KBM-7 (cell line): ENCODE measurements at places on chromosomes 3 and 15.

- no peak for DNase-seq
These were observed 4.5 kb upstream of the KLHL40 start for GRCh38 chr3:42680806-42681205.

DNA sequence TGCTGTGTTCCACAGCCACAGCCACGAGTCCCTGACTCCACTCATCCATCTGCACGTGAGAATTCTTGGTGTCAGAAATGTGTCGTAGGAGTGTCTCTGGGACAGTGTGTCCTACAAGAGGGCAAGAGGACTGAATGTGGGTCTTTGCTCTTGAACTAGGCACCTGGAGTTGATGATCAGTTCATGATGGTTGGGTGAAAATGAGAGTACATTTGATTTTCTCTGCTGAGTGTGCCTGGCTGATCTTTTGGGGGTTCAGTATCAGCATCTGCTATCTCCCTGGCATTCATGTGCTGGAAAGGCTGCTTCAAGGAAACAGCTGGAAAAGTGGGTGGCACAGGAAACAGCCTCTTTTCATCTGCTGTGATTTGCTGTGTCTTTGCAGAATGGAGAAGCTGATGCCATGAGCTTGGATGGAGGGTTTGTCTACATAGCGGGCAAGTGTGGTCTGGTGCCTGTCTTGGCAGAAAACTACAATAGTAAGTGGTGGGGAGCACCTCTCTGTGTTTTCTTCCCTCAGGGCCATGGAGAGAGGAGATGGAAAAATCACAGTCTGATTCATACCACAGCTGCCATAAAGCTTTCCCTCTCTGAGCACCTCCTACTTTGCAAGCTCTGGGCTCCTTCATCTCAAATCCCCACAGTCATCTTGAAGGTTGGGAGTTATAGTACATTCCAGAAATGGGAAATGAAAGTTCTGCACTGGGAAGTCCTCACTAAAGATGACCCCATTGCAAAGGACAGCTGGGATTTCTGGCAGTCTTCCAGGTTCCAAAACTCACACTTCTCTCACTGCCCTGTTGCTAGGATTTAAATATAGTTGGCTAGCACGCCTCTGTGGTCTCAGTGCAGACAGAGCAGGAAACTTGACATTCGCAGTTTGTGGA, 17.8 kb downstream of the TF start:
- no peak for DNase-seq

GRCh38 chr3:108416111-108416869, 94.1 kb downstream of the MYH15 start:
- DNase-seq = no peak

GRCh38 chr3:185846037-185846436, 21.2 kb upstream of the IGF2BP2 start:
- DNase-seq = no peak

DNA sequence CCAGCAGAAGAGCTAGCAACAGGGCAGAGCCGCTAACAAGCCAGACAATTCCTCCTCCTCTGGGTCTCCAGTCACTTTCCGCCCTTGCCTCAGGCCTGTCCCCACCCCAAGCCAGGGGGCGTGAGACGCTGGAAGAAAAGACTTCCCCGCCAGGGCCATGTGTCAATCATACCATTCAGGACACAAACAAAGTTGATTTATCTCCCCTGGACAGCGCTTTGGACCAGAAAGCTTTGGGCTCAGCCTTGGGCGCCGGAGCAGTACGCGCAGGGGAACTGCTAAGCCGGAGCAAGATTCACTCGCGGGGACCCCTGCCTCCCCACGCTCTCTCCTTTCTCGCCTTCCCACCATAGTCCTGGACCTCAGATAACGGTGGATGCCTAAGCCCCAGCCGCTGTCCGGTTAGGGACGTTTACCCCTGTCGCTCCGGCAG, 479 bp downstream of the LRRC2 start:
- no peak for DNase-seq

- DNase-seq = peak; percentile 73
These were observed 82.2 kb upstream of the CTDSPL start for GRCh38 chr3:37779289-37780152.

- DNase-seq = no peak
These were observed 158.3 kb upstream of the HES1 start for GRCh38 chr3:193977622-193978021.

GRCh38 chr15:71050461-71050860, 64.8 kb upstream of the THSD4 start:
- DNase-seq = no peak

- no peak for DNase-seq
These were observed 3.9 kb downstream of the LXN start for GRCh38 chr3:158668506-158668905.

DNA sequence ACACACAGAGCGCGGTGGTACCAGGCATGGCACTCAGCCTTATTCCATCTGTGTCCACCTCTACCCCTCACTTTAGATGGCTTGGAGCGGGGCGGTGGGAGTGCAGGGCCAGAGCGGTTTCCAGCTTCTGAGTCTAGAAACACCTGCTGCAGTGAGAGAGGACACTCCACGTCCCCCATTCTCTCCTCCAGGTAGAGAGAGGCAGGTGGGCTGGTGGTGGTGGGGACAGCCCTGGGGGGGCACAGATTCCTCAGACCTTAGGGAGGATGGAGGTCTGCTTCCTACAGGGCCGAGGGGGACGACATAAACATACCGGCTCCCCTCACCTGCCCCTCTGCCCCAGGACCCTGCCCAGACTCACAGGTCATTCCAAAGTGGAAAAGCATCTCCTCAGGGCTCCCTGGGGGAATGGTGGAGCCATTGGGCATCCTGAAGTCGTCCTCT, 40.4 kb downstream of the MUC20 start:
- no peak for DNase-seq

DNA sequence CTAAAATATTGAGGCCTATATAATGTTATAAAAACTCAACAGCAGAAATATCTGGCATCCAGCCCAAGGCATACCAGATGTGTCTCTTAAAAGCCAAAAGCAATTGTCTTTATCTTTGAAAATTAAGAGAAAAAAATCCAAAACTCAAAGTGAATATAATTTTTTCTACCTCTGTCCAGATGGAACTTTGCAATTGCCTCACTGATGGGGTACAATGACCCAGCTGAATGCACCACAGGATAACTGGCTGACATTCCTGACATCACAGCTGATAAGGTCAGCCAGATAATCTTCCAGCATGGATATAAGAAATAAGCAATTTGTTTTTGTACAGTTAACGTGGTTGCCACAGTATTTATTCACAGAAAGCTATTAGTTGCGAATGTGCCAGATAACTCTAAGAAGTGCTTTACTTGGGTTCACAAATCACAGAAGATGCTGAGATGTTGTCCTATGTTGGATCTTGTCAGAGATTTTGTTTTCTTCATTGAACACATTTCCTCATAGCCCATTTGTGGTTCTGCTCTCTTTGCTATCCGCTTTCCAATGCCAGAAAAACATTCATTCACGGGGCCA, 566.9 kb upstream of the CCDC54 start:
- DNase-seq = no peak

- DNase-seq = peak; percentile 85
These were observed 29.5 kb downstream of the RAD54L2 start for GRCh38 chr3:51568036-51568435.

DNA sequence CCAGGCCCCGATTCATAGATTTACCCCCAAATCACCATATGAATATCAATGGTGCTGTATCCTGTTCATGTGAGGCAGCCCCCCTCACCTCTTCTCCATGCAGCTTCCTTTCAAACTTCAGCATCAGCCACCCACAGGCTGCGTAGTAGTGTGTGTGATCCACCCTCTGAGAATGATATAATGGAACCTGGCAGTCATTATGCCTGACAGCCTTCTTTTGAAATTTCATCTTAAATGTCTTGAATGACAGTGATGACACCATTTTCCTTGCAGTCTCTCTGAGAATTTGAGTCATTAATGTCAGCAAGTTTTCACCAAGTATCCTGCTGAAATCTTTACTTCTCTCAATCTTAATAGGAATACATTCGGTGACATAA, 3.5 kb upstream of the CLRN1 start:
- no peak for DNase-seq

GRCh38 chr15:62647202-62647842, 395.2 kb upstream of the TPM1 start:
- peak; percentile 59 for DNase-seq

- no peak for DNase-seq
These were observed 75.9 kb downstream of the UACA start for GRCh38 chr15:70687482-70687881.

DNA sequence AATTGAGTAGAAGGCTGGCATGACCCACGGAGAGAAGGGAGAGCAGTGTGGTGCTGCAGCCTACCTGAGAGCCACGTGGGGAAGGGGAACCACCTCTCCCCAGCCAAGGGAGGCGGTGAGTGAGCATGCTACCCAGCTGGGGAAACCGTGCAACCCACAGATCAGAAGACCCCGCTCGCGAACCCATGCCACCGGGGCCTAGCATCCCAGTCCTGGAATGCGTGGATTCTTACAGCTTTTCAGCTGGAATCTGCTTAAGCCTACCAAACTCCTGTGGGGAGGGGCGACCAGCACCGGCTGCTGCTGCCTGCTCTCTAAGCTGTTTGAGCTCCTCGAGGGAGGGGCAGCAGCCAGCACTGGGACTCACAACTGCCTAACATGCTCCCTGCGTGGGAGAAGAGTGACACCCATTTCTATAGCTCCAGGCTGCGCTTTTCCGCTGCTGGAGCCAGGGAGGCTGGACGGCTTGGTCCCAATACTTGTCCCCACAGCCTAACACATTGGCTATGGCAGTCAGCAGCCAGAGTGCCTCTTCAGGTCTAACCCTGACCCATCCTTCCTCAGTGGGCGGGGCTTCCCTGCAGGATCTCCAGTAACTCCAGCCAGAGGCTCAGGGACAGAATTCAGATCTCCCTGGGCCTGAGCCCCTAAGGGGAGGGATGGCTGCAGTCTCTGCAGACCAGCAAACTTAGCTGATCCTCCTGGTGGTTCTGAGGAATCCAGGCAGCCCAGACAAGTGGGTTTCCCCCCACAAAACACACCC, 20.0 kb upstream of the TEX55 start:
- DNase-seq = no peak

DNA sequence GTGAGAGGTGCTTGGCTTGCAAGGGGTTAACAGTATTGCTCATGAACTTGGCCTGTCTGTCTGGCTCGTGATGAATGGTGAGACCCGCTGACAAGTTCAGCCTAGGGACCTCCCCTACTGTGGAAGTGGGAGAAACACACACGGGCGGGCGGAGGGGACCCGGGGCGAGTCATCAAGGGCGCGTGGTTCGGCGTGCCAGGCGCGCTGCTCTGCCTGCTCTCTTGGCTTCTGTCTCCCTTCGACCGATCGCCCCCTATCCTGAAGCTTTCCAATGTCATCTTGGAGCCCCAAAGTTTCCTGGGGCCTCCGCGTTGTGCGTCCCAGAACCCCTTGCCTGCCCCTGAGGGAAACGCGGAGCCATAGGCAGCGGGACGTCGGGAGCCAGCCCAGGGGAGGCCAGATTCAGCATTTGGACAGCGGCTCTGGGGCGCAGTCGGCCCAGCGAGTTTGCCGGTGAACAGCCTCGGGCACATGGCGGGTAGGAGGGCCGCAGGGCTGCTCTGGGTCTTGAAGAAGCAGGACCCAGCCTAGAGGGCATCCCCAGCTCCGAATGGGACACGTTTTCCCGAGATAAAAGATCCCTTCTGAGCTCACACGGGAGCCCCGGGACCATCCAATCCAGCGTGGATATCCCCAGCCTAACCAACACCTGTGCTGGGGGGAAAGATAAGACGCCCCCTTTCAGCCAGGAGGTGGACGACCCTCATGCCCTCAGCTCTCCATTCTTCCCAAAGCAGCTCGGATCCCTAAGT, 27.0 kb upstream of the POLG start:
- DNase-seq = peak; percentile 70

- no peak for DNase-seq
These were observed 43.8 kb upstream of the LRRFIP2 start for GRCh38 chr3:37218206-37218605.

DNA sequence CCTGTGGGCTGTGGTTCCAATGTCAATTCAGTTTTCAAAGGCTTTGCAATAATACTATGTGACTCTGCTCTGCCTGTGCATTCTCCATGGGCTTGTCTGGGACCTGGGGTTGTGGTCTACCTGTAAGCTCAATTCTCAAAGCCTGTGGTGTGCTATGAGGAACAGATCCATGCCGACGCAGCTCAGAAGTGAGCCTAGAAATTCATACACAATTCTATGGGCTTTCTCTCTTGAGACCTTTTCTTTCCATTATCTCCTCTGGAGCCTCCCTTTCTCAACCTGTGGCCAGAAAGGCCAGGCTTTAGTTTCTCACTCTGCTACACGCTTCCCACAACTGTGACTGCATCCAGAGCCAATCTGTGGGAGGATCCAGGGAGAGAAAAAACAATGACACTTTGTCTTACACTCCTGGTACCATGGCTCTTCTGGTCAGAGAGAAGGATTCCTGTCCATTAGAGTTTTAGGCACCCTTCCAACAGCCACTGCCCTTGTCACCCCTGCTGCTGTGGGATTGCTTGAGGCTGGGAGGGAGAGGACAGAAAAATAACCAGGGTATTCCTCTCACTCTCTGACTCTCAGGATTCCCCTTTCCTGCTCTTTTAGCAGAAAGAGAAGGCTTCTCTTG, 34.1 kb upstream of the KLF13 start:
- no peak for DNase-seq

- no peak for DNase-seq
These were observed 129.3 kb downstream of the TNIK start for GRCh38 chr3:171330938-171331337.

GRCh38 chr3:132805071-132805470, 82.9 kb upstream of the NPHP3 start:
- no peak for DNase-seq
